ENCODE measurements at places on chromosomes 7 and 10.
A peak's percentile ranks its signal among the peaks of the same experiment; 100 is the strongest.

DNA sequence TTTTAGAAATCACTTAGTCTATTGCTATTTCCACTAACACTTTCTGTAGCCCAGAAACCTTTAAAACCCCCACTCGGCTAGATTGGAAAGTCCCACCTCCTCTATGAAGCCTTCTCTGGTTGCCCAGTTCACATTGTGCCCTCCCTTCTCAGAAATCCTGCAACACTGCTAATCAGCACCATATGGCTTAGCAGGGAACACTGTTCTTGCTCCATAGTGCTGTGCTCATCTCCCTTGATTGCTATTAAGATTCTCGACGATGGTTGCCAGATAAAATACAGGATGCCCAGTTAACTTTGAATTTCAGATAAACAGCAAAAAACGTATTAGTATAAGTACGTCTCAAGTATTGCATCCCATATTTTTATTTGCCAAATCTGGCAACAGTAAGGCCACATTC, 40.1 kb upstream of the XPNPEP1 start:
- DNase-seq = no peak

GRCh38 chr7:116236020-116236630, 25.8 kb downstream of the TES start:
- DNase-seq = peak; percentile 52

DNA sequence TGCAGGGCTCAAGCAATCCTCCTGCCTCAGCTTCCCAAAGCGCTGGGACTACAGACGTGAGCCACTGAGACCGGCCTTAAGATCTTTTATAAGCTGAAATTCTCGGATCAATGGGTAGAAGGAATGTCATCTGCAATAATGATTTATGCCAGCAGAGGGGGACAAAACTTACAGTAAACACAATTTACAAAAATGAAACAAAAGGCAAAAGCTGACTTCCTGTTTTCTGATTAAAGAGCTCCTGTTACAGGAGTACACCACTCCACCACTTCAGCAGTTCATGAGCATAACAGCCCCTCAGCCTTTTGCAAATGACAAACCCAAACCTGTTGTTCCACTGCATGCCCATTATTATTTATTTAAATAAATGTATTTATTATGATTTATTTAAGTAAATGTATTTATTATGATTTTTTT, 88.5 kb upstream of the ATP6V0A4 start:
- peak; percentile 73 for DNase-seq

- DNase-seq = no peak
Measured at GRCh38 chr7:105674200-105674920, 93.1 kb upstream of the EFCAB10 start.

DNA sequence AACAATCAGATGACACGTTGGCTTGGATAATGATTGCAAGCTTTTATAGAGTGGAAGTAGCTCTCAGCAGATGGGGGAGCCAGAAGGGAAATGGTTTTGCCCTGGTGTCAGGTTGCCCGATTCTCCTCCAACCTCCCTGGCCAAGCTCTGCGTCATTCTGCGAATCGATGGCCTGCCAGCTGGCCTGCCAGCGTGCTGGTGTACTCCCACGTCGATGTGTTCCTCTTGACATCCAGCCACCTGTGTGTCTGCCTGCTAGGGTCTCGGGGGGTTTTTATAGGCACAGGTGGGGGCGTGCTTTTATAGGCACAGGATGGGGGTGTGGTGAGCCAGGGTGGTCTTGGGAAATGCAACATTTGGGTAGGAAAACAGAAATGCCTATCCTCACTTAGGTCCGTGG, 4.6 kb downstream of the NET1 start:
- DNase-seq = no peak

All from central memory CD4-positive, alpha-beta T cell (primary cell).